ENCODE measurements at places on chromosomes 11 and 22.

DNA sequence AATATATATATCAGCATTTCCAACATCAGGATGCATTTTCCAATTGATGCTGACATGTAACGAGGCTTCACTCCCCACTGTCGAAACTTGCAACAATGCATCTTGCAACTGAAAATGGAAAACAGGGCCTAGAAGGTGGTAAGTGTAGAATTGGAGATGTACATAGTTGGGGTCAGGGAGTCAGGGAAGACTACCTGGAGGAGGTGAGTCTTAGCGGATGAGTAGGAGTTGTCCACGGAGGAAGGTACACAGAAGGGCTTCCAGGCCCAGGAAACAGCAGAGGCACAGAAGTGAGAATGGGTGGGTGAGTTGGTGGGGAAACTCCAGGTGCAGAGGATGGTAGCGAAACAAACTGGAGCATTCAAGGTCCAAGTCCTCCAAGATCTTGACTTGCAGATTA, 2.0 kb upstream of the GRK2 start:
- no peak for DNase-seq

- DNase-seq: no peak
These were observed 71.9 kb upstream of the CDON start for GRCh38 chr11:126134461-126135155.

GRCh38 chr11:650482-650881, 13.4 kb downstream of the DRD4 start:
- no peak for DNase-seq

DNA sequence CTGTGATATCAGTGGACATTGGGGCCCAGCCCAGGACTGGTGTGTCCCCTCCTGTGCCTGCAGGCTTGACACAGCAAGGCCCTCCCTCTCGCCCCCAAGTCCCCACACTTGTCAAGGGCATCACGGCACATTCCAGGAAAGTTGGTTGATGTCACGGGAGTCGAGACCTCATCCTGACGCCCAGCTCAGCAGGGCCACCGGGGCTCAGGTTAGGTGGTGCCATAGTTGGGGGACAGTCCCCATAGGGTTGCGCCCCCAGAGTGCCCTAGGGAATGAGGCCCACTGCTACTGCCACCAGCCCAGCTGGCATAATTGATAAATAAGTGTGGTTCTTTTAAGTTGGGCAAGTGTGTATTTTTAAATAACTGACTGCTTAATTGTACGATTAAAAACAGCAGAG, 28.3 kb upstream of the GRAMD4 start:
- no peak for DNase-seq

DNA sequence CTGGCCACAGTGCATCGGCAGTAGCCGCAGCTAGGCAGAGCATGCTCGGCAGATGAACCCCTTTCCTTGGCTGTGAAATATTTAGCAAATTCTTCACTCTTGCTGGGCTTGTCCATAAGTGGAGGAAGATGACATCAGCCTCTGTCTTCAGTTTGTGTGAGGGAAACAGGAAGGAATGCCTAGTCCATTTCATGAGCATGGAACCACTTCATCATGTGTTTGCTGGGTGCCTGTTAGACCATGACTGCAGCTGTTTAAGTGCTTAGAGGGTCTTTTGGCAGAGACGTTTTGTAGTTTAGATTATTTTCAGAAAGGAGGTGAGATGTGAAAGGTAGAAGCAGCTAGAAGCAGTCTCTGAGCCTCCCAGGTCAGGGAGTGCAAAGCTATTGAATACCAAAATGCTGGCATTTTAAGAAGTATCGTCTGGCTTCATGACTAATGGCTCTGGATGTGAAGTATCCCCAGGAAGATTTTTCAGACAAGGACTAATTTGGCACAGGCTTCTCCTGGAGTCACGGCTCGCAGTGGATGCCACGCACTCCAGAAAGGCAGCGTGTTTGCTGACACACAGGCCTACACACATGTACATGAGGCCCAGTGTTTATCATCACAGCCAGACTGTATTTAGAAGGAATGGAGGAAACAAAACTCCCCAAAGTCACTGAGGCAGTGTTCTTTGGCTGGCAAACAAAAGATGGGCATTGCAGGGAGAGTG, 43.1 kb upstream of the GRAMD1B start:
- DNase-seq: no peak
